Fibroblast of skin of left quadriceps (primary cell): ENCODE measurements at places on chromosomes 13 and 19.

DNA sequence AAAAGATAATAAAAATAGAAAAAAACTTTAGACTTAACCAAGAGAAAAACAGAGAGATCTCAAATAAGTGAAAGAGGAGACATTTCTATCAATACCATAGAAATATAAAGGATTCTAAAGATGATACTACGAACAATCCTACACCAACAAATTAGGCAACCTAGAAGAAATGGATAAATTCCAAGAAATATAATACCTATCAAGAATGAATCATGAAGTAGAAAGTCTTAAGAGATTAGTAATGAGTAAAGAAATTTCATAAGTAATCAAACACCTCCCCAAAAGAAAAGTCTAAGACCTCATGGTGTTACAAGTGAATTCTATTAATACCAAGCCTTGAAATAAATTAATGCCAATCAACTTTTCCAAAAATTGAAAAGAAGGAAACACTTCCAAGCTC lies 1584.5 kb upstream of the MIR17HG start:
- no peak for DNase-seq

DNA sequence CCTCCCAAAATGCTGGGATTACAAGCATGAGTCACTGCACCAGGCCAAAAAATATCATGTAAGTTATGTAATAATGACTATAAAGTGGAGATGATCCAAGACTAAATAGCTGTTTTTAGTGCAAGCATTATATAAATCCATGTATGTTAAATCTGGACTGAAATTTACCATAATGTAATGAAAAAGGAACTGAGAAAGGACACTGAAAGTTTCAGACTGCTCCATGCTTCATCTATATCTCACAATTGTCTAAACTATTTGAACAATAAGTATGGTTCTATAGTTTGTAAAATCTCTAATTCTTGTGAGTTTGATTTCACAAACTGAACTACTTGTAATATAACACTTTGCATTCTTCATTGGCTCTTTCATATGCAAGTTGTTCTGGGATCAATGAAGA lies 2299.5 kb downstream of the PCDH9 start:
- no peak for DNase-seq

DNA sequence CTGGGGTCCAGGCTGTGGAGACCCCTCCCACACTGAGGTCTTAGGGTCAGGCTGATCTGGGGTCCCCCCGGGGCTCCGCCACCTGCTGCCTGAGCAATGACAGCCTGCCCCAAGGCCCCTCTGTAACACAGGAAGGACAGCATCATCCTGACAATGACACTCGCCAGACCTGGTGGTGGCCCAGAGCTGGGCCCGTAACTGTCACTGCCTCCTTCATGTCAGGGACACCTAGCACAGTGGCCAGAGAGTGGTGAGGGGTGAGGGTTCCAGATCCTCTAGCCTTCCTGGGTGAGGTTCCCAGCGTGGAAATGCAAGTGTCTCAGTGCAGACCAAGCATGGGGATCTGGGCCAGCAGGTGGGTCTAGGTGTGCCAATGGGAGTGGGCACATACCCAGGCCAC lies 27.8 kb downstream of the OPA3 start:
- no peak for DNase-seq

DNA sequence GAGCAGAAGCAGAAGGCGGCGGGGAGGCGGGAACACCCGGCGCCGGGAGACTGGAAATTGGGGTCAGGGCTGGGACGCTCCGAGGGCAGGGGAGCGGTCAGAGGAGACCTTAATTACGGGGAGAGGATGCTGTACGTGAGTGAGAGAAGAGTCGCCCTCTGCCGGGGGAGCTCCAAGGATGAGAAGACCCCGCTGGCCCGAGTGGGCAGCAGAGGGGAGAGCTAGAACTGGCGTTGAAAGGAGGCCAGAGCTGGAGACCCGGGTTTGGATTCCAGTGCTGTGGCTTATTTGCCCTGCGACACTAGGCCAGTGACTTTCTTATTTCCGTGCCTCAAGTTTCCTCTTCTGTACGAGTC lies 536 bp downstream of the FAM32A start:
- no peak for DNase-seq

DNA sequence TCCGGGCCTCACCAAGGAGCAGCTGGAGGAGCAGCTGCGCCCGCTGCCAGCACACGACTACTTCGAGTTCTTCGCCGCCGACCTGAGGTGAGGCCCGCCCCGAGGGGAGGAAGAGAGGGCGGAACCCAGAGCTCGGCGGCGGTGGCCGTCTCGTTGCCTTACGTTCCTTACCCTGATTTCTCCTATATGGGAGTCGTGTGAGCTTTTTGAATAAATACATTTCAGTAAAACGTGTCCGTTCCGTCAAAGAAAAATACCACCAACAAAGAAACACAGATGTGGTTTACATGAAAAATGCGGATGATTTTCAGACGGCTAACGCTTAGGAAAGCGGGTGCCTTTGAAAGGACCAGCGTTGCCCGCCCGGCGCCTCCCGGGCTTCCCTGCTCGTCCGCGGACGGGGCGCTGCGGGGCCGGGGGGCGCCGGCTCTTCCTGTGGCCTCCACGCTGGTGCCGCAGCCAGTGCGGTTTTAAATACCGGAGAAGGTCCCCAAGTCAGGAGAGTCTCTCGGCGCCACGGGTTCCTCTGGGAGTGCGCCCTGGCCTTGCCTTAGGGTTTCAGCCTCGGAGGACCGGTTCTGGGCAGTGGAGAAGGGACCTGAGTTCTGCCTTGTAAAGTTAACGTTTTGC lies 755 bp downstream of the UPF3A start:
- DNase-seq = peak; percentile 44

DNA sequence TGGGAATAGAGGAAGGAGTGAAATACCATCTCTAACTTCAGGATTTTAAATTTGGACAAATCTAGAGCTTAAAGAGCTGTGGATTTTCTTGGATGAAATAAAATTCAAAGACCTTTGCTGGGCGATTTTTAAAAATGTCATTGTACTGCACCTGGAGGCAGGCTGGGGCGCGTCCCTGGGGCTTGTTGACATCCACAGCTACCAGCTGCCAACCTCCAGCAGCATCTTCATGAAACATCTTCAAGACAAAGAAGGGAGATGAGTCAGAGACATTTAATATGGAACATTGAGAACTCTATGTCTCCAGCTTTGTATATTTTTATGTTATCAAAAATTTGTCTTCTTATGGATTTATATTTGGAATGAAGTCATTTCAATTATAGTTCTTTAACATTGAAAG lies 132.5 kb downstream of the NALCN start:
- DNase-seq = no peak

GRCh38 chr13:59337070-59337469 lies 826.7 kb downstream of the DIAPH3 start:
- DNase-seq = no peak

DNA sequence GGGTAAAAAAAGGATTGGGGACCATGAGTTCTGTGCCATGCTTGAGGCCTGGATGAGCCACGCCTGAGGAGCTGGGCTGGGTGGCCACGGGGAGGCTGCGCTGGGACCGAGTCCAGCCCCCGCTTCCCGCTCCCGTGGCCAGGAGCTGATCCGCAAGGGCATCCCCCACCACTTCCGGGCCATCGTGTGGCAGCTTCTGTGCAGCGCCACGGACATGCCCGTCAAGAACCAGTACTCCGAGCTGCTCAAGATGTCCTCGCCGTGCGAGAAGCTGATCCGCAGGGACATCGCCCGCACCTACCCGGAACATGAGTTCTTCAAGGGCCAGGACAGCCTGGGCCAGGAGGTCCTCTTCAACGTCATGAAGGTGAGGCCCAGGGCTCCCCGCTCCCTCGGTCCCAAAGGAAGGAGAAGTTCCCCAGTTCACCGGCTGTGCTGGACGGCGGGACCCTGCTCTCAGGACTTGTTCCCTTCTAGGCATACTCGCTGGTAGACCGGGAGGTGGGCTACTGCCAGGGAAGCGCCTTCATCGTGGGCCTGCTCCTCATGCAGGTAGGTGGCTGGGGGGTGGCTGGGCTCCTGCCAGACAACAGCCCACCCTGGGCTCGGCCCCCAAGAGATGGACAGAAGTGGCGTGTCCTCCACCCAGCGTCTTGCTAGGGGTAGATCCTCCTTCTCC lies 18.9 kb downstream of the EVI5L start:
- DNase-seq = no peak

- no peak for DNase-seq
These were observed 16.9 kb downstream of the KCTD15 start for GRCh38 chr19:33813391-33814101.
